ENCODE measurements at places on chromosomes 2 and 18.
A peak's percentile ranks its signal among the peaks of the same experiment; 100 is the strongest.

GRCh38 chr2:74312913-74313312 lies 30.3 kb downstream of the SLC4A5 start:
- no peak for DNase-seq

DNA sequence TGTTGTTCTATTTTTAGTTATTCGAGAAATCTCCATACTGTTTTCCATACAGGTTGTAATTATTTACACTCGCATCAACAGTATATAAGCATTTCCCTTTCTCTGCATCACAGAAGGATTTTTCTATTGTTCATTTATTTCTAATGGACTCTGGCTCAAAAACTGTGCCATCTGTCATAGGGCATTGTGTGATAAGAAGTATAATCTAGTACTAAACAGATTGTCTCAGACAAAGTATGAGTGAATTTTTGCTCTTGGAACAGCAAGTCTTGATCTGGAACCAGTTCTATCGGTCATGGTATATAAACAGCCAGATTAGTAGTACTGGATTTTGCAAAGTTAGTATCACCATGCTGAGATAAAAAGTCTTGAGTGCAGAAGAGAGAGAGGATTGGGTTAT lies 145.8 kb downstream of the KIAA1328 start:
- no peak for DNase-seq

DNA sequence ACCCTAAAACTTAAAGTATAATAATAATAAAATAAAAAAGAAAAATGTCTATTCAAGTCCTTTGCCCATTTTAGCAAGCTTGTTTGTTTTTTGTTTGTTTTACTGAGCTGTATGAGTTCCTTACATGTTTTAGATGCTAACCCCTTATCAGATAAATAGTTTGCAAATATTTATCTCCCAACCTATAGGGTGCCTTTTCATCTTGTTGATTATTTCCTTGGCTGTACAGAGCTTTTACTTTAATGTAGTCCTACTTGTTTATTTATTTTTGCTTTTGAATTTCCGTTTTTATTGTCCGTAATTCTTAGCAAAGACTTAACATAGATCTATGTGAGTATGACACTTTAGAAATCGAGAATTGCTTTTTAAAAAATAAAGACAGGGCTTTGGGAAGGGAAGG lies 17.8 kb downstream of the PXDN start:
- DNase-seq = no peak

- no peak for DNase-seq
These were observed 823 bp downstream of the PARD3B start for GRCh38 chr2:204545861-204546735.

DNA sequence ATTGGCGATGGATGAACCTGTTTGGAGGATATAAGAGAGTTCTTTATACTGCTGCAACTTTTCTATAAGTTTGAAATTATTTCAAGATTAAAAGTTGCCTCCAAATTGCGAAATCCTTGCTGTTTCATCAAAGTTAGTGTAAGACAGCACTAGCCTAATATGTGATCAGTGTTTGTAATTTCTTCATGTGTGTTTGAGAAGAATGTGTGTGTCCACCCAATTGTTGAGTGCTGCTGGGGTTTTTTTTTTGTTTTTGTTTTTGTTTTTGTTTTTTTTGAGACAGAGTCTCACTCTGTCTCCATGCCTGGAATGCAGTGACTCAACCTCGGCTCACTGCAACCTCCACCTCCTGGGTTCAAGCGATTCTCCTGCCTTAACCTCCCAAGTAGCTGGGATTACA lies 33.4 kb downstream of the CDK15 start:
- no peak for DNase-seq

DNA sequence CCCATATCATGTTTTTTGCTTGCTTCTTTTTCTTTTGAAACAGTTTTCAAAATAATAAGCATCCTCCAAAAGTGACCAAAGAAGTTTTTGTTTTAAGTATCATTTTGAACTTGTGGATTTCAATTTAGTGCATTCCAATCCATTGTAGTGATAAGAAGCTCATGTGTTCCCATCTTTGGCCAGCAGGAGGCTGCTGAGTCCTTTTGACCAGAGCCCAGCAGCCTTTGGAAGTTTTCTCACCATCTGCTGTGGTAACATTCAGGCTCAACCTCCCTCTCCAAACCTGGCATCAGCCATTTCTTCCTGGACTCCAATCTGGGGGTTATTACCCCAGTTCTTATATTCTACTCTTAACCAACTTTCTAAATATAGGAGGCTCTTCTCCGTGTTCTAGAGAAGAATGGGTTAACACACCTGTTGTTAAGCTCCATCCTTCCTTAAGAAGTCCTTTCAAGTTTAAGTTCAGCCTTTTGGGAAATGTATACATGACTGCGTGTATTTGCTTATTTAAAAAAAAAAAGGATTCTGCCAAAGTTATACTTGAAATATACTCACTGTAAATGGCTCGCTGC lies 39.0 kb upstream of the MAL start:
- DNase-seq = no peak

DNA sequence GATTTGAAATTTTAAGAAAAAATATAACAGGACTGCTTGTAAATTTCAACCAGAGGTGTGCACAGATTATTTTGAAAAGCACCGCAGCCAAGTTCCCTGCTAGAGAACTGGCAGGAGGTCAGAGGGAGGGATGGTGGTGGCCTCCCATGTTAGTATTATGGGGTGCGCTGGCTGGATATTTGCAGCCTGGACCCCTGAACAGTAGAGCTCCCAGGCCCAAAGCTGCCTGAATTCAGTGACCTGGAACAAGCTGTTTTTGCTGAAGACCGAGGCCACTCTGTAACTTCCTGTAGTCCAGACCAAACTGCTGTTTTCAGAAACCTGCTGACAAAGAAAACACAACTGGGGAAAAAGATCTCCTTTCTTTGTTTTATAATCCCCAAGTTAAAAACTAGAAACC lies 314.3 kb downstream of the TNS1 start:
- no peak for DNase-seq

GRCh38 chr18:62715759-62716615 lies 646 bp downstream of the PHLPP1 start:
- DNase-seq = peak; percentile 38

DNA sequence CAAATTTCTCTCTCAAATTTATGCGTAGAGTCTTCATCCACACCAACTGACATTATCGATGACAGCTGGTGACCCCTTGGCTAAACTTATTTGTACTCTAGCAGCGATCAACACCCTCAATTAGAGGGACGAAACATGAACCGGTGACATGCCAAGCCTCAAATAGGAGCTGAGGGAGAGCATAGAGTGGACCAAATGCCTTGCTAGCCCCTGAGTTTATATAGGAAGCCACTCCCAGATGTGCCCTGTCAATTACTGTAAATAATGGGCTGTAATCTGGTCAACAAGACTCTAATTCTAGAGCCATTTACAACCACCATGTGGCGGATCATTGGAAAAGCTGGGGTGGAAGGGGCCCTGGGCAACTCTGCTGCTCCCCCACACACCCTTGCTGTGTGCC lies 47.6 kb upstream of the FHL2 start:
- no peak for DNase-seq

DNA sequence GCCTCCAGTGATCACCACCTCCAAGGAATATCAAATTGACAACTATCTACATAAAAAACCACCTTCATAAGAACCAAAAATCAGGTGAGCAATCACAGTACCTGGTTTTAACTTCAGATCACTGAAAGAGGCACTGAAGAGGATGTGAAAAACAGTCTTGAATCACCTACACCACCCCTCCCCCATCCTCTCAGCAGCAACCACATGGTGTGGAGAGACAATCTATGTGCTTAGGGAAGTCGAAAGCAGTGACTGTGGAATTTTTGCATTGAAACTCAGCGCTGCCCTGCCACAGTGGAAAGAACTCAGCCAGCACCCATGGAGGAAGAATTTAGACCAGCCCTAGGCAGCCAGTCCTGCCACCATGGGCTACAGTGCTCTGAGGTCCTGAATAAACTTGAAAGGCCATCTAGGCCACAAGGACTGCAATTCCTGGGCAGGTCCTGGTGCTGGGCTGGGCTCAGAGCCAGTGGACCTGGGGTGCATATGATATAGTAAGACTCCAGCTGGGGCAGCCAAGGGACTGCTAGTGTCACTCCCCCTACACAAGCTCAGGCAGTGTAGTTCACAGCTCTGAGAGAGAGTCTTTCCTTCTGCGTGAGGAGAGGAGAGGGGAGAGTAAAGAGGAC lies 75.6 kb downstream of the ATL2 start:
- no peak for DNase-seq

DNA sequence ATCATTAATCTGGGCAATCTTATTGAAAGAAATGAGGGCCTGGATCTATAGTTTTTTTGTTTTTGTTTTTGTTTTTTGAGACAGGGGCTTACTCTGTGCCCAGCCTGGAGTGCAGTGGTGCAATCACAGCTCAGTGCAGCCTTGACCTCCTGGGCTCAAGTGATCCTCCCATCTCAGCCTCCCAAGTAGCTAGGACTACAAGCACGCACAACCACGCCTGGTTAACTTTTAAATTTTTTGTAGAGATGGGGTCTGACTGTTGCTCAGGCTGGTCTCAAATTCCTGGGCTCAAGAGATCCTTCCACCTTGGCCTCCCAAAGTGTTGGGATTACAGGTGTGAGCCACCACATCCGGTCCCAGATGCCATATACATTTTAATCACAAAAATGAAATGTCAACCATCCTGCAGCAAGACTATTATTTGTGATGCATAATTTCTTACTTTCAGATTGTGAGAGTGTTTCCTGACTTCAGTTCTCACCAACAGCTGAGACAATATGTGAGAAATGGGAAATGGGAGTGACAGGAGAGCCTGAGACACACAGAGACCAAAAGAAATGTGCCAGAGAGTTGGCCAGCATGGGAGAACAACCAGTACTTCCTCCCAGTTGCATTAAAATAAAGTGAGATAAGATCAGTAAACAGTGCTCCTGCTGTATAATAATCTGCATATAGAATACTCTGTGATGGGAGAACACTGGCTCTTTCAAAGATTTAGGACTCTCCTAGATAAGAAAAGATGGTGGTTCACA lies 87.6 kb downstream of the METTL8 start:
- no peak for DNase-seq

DNA sequence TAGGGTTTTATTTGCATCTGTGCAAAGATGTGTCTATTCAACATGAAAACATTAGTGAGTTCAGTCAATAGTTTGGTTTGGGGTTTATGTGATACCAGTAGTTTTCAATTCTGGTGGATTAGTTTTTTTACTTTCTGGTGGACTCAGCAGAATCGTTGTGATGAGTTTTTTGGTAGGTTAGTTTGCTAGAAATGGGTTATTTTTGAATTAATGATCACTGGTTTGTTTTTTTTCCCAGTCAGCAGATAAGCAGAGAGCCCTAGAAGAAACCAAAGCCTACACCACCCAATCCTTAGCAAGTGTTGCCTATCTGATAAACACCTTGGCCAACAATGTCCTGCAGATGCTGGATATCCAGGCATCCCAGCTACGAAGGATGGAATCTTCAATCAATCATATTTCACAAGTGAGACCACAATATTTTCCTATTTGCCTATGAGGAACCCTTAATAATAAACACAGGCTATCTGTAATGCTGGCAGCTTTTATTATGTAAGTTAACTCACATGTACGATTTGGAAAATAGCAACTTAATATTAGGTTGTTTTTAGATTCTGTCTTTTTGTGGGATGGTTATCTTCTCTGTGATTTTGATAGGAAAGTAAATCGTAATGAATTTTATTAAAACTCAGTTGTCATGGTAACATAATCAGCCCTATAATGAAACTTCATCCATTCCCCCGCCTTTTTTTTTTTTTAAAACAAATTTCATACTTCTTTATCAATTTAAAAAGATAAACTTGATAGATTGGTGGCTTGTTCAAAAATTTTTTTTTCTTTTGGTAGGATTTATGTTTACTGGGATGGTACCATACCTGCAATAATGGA lies 38.7 kb downstream of the ABI2 start:
- no peak for DNase-seq

GRCh38 chr2:45776160-45776955 lies 124.9 kb downstream of the PRKCE start:
- no peak for DNase-seq

GRCh38 chr2:127632592-127633489 lies 13.1 kb upstream of the GPR17 start:
- DNase-seq = no peak

- DNase-seq = no peak
These were observed 3.9 kb downstream of the NRP2 start for GRCh38 chr2:205686056-205686782.

DNA sequence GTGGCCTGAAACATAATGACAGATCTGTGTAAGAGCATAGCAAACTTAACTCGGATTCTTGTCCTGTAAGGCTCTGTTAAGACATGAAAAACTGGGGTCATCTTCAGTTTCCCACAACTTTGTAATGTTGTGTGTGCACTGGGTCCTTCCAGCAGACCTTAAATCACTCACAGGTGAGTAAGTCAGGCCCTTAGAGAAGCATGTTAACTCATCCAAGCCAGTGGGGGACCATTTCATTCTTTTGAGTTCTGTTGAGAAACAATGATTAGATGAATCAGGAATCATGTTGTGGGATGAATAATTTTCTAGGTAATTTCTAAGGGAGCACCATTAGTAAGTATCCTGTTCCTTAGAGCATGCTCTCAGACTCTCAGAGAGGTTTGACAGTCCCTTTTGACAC lies 167.1 kb downstream of the ESCO1 start:
- DNase-seq = no peak

- DNase-seq = no peak
These were observed 140.0 kb downstream of the MC4R start for GRCh38 chr18:60232541-60232940.

GRCh38 chr18:45085916-45086624 lies 405.4 kb downstream of the SETBP1 start:
- no peak for DNase-seq

DNA sequence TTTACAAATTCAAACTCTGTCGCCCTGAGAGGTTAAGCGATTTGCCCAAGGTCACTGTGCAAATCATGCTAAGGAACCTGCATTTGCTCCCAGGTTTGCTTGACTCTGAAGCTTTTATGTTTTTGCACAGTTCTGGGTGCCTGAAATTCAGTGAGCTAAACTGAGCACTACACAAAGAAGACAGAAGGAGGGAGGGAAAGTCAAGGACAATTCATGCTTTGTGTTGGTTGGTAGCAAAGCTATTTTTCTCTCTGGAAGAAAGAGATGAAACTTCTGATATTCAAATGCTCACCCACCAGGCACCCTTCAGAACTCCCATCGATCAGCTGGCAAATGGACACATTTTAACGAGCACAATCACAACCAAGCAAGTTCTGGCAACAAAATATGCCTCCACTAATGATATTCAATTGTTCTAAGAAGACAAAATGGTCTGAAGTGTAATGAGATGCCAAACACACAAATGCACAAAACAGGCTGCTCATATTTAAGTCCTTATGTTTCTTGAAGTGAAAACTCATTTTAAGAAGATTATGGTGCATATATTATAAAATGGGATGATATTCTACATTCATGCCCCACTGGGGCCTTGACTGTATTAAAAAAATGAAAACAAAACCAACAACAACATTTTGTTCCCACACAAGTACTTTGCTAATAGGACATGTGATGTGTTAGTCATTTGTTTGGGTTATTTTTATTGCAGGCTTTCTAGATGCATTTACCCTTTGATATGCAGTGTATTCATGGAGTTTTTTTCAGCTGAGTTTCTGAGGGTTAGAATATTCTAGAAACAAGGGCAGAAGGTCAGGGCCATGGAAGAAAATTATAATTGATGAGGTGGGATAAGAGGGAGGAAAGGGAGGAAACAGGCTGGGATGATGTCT lies 445.6 kb upstream of the CELF4 start:
- no peak for DNase-seq

- DNase-seq = no peak
These were observed 601.8 kb downstream of the LRP1B start for GRCh38 chr2:141528990-141529389.

- DNase-seq = no peak
These were observed 71.1 kb upstream of the DSC1 start for GRCh38 chr18:31233621-31234275.

Measured in tibial artery (tissue), 4 donors.